Activated CD4-positive, alpha-beta memory T cell treated with anti-CD3 and anti-CD28 coated beads for 36 hours (primary cell): ENCODE measurements at places on chromosomes 7 and 10. TPM values are rescaled to one million over a fixed set of nuclear protein-coding genes. Genes with fewer than 3 reads are reported as not detected.

The IFIT2 gene
- 26.6 TPM for total RNA-seq

The IL15RA gene
- total RNA-seq: 20.1 TPM

The TRDMT1 gene
- total RNA-seq: 5.8 TPM

The GIMAP4 gene
- 140 TPM for total RNA-seq

The LHFPL3 gene
- not detected for total RNA-seq

The FMC1 gene
- total RNA-seq: 5.0 TPM

- DNase-seq: no peak
Measured at GRCh38 chr10:20858292-20859124, 38.6 kb downstream of the NEBL start.

DNA sequence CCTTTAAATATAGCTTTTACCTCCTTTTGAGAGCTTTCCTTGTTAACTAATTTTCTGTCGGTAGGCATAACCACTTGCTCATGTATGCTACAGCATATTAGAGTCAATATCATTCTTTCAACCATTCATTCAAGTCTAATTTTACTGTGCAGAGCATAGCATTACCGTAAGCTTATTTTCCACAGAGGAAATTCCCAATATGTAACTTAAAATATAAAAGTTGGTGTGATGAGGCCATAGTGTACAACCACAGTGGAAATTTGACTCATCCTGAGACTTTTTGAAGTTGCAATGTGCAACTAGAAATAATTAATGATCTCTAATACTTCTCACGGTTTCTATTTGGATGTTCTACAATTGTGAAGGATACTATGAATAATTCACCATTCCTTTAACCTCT lies 80.6 kb upstream of the KLF6 start:
- DNase-seq: no peak

- no peak for DNase-seq
Measured at GRCh38 chr10:51214207-51215196, 140.2 kb downstream of the PRKG1 start.

DNA sequence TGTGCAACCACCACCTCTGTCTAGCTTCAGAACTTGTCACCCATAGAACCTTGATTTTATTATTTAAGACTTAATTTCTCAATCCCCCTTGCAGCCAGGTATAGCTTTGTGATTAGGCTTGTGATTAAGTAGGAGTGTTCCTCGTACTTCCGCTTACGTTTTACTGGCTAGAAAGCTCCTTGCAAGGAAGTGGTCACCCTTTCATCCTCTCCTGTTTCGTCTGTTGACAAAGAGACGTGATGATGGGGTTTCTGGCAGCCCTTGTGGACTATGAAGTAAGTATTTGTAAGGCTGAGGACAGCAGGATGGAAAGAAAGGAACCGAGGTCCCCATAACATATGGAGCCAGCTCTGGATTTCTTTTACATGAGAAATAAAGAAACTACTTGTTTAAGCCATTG lies 86.5 kb upstream of the KDM7A start:
- peak; percentile 46 for DNase-seq

DNA sequence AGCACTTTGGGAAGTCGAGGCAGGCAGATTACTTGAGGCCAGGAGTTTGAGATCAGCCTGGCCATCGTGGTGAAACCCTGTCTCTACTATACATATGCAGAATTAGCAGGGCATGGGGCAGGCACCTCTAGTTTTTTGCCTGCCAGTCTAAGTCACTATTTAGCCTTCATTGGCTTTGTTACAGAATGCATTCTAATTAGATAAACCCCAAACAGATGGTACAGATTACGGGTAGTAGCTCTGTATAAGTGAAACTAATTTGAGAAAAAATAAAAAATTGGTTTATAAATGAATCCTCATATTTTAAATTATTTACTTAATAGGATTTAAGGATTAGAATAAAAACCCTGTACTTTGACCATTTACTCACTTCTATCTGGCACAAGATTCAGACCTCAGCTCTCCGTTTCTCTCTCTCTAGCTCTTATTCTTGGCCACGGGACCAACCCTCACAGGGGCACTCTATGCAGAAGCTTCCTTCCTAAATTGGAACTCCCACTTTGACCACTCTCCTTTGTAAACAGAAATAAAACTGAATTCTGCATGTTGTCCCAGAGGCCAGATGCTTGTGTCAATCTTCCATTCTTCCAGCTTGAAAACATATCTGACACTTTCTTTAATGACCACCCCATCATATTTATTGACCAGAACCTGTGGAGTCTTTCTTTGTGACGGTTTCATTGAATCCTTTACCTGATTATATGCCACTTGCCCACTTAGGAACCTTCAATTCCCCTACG lies 26.8 kb downstream of the BET1 start:
- DNase-seq: no peak

- no peak for DNase-seq
Measured at GRCh38 chr7:117084286-117084685, 131.0 kb downstream of the ST7 start.

- no peak for DNase-seq
Measured at GRCh38 chr10:52674474-52674873, 98.1 kb downstream of the MBL2 start.

GRCh38 chr7:70647801-70648498 lies 484.0 kb upstream of the GALNT17 start:
- peak; percentile 87 for DNase-seq

GRCh38 chr10:4391683-4392082 lies 434.3 kb upstream of the AKR1E2 start:
- DNase-seq: no peak

- no peak for DNase-seq
Measured at GRCh38 chr7:6438427-6438826, 9.3 kb downstream of the DAGLB start.

DNA sequence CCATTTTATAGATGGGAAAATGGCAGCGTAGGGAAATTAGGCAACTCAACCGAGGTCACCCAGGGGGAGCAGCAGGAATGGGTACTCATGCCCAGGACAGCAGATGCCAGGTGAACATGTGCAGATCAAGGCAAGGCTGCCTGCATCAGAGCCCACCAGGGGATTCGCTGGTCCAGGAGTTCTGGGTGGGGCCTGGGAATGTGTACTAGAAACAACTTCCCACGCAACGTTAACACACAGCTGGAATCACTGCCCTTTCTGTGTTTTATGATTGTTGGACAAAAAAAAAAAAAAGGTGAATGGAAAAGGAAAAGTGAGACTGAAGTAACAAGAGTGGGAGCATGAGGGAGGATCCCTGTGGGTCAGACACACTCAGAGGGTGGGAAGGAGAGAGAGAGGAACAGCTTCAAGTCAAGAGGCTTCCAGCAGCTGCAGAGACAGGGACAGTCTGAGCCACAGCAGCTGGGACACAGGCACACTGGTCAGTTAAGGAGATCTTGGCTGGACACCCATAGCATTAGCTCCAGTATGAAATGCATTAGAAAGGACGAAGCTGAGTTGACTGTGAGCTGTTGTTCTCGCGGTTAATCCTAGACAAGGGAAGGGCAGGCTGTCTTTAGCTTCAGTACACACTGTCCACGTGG lies 187.9 kb upstream of the INHBA start:
- DNase-seq: no peak

DNA sequence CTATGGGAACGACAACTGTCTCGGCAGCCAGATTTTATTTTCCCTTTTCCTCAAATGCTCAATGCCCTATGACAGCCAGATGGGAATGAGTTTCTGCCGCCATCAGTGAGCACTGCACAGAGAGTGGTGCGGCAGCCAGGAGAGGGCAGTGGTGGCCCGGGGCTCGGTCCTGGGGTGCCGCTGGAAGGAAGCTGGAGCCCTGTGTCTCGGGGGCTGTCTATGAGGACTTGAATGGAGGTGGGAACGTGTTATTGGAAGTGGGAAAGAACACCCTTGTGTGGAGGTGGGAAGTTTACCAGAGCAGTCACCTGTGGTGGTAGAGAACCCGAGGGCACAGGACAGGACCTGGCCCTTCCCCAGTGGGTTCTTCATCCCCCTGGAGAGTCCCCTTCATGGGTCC lies 35.8 kb downstream of the JAKMIP3 start:
- DNase-seq: no peak

- DNase-seq: no peak
Measured at GRCh38 chr10:79274279-79275104, 72.8 kb upstream of the PPIF start.

DNA sequence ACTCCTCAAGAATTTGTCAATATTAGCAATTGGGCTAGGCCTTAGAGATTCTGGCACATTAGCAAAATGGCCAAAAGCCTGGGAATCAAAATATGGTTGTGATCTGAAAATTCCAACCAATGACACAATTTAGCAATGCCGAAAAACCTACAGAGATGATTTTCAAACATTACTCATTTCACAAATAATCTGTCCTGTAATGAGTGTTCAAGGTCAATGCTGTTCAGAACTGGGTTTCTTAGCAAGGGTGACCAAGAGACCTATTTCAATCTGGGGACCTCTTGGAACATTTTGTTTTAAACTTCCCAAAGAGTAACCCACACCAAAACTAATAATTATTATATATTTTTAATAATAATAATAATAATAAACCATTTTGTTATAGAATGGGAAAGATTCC lies 24.1 kb downstream of the ELMO1 start:
- no peak for DNase-seq

GRCh38 chr7:158395780-158396278 lies 191.8 kb downstream of the PTPRN2 start:
- DNase-seq: no peak

- DNase-seq: no peak
Measured at GRCh38 chr7:36570528-36571189, 153.6 kb downstream of the AOAH start.

DNA sequence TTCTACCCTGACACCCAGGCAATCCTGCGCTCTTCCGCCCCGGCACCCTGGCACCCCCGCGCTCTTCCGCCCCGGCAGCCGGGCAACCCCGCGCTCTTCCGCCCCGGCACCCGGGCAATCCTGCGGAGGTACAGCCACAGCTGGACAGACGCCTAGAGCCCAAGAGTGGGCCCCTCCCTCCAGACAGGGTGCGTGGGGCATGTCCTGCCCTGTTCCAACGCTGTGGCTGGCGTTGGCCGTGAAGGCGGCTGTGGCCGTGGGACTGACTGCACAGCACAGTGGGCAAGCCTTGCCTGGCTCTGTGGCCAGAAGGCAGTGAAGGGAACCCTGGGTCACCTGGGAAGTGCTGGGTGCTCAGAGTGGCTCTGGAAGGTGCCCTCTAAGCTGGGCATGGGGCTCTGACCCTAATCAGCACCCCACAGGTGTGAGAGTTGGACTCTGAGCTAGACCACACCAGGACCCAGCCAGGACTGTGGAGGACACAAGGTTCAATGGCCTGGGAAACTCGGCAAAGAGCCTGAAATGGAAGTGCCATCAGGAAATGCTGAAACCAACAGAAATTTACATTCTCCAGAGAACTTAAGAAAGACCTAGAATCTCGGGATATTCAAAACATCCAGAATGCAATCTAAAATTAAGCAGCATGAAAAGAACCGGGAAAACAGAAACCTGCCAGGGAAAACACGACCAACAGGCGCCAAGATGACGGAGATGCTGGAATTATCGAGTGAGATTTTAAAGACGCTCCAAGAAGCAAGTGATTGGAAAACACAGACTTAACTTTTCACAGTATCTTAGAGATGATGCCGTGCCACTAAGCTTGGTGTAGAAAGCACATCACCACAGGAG lies 253.6 kb downstream of the ELFN1 start:
- DNase-seq: no peak

DNA sequence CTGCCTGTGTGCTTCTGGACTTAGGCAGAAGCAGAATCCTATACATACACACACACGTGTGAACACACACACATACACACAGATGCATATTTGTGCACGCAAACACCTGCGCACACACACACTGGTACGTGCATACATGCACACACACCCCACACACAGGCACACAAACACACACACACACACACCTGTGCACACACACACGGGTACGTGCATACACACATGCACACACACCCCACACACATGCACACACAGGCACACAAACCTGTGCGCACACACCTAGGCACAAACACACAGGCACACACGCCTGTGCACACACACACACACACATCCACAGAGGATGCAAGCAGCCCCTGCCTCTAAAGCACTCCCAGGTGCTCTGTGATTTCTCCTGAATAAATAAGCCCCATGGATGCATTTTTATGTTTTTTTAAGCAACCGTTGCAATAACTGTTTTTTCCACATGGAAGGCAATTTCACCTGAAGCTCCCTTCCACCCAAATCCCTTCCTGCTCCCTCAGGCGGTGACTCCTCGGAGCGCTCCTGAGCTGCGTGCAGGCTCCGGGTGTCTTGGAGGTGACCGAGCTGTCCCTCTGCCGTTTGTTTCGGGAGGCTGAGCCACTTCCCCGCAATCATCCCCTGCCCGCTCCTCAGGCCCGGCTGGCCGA lies 41.5 kb upstream of the PDGFA start:
- no peak for DNase-seq

GRCh38 chr7:5614600-5614999 lies 166.9 kb downstream of the RNF216 start:
- DNase-seq: no peak

- DNase-seq: no peak
Measured at GRCh38 chr10:100519311-100520051, at the start of gene SEC31B. Gene SEC31B, minus strand, starts transcription at chr10:100519861. Its CDS starts 2,909 bp downstream, at chr10:100516952.

DNA sequence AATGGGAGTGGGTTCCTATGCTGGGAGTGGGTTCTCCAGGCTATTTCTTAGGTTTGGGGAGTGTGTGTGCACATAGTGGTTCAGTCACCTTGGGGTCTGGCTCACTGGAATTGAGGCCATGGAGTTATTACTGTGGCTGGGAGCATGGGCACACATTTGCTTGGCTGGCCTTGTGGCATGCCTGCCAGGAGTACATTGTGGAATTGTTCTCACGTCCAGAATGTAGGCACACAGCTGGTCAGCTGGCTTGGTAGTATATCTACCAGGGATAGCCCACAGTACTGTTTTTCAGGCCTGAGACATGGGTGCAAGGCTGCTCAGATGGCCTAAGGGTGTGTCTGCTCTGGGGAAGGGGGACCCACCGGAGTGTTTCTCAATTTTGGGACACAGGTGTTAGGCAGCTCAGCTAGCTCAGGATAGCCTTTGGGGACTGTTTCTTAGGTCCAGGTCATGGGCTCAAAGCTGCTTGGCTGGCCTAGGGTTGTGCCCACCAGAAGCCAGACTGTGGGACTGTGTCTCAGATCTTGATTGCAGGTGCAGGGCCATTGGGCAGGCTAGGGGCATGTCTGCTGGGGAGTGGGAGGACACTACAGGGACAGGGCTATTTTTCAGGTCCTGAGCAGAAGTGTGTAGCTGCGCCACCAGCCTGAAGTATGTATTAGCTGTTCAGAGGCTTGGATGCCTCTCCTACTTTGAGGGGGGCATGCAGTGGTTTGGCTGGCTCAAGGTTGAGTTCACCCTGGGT lies 50.6 kb downstream of the TMEM168 start:
- no peak for DNase-seq

GRCh38 chr10:36647540-36647939 lies 477.9 kb upstream of the ANKRD30A start:
- DNase-seq: no peak

DNA sequence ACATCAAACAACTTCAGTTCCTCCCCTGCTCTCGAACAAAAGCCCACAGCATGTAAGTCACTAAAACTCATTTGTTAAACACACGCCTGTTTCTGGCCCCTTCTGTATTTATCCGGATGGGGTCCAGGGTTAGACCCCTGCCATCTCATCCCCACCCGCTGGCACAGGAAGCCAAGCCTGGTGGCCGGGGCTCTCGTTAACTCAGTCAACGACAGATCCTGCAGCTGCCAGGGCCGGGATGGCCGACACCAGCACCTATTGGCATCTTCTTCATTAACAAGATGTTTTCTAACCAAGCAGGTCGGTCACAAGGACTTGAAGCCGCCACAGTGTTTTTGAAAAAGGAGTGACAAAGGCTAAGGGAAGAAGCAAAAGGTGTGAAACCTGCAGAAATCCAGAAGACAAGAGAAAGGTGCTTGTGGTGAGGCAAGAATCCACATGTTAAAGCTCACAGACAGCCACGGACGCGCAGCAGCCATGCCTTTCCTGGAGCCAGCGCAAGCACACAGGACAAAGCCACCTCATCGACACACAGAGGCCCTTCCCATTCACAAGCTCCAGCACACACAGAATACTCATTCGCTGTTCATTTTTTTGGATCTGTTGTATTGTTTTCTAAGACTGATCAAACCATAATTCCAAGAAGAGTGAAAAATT lies 202.7 kb downstream of the DIP2C start:
- DNase-seq: peak; percentile 6
